ENCODE measurements at places on chromosomes 2 and 18.

- no peak for DNase-seq
Observed at GRCh38 chr2:17869128-17869527, 9.3 kb upstream of the KCNS3 start.

DNA sequence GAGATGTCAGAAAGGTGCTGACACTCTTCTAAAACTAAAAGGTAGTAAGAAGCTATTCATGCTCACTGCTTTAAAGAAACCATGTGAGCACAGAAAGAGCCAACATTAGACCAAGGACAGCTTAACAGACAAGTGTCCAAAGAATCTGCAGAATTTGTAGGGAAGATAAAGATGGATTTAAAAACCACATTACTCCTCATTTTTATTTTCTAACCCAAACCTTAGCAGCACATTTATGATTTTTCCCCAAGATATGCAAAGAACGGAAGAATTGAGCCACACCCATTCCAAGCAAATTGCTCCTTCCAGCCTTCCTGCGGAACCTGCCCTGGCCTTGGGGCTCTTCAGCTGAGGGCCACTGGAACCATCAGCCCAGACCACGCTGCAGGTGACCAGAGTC, 26.9 kb downstream of the MBP start:
- DNase-seq, result no peak

GRCh38 chr18:33369711-33370449, 70.6 kb downstream of the CCDC178 start:
- no peak for DNase-seq

- DNase-seq, result no peak
Observed at GRCh38 chr2:129861666-129862288, 117.7 kb upstream of the RAB6C start.

DNA sequence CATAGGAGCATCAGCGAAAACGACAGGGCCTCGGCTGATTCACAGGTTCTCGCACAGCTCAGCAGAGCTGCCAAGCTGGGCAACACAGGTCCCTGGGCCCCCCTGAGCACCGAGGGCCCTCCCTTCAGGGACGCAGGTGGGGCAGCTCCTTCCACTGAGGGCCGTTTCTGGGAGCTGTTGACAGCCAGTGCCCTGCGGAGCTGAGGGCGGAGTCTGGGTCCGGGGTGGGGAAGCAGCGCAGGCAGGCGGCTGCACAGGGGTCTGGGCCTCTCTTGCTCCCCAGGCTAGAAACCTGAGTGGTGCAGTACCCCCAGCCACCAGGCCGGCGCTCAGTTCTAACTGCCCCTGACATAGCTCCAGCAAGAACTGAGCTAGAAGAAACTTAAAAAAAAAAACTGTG, 65.7 kb downstream of the PXDN start:
- no peak for DNase-seq

DNA sequence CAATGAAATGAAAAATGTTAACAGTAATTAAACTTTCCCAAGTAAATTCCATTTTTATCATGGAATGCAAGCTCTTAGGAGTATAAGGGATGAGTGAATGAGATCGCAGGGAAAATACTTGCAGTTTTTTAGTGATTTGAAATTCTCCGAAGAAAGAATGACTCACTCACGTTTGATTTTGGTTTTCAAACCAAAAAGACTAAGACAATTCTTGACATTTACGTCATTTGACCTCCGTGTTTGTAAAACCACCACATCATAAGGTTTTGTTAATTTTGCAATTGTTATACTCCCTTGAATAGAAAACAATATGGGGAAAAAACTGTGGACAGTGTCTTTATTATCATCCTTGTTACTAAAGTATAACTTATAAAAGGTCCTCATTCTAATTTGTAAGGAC, 29.4 kb downstream of the COL4A4 start:
- DNase-seq, result no peak

DNA sequence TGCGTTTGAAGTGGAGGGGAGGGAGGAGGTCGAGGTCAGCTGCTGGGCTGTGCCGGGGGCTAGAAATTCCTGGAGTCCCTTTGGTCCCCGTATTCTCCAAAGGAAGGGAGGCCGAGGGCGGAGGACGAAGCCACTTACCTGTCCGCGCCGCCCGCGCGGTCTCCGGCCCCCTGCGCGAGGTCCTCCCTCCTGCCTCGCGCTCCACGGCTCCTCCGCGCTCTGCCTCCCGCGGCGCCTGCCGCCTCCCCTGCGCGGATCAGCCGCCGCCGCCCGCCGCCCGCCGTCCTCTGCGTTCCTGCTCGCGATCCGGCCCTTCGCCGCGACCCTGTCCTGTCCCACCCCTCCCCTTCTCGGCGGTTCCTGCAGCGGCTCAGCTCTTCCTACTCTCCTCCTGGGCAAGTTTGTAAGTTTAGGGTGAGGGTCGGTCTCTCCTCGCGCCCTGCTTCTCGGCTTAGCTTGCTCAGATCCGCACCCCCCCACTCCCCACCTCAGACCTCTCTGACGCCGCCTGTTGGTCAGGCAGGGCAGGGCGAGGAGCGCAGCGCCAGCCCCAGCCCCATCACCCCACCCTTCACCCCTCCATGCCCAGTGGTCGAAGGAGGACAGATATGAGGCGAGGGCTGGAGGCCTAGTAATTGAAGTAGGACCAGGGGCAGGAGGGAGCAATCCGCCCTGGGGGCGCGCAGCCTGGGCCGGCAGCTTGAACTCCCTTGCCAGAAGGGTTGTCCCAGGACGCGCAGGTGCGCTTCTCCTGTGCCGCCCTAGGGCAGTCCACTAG, 9.7 kb upstream of the SKOR2 start:
- DNase-seq, result peak; percentile 78

GRCh38 chr2:141599721-141600120, 531.1 kb downstream of the LRP1B start:
- DNase-seq, result no peak

GRCh38 chr2:80269806-80270205, 34.7 kb downstream of the LRRTM1 start:
- DNase-seq, result no peak

DNA sequence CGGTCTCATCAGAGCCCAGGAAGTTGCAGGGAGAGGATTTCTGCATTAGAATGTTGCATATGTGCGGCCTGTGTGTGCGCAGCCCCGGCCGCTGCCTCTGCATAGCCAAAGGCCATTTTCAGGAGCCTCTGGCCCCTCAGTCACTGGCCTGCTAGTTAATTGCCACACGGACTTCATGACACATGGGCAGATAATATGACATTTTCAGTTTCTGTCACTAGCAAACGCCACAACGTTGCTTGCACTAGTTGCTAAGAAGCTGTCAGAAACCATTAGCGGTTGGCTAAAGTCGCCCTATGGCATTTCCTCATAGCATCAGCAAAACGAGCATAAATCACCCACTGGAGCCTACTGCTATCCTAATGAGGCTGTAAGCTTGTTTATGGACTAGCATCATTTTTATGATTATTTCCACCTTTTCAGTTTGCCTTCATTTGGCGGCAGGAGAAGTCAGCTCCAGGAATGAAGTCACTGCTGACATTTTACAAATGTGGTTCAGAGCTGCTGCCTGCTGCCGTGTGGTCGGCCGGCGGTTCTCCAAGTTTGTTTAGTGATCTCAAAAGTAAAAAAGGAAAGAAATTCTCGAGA, 73.7 kb downstream of the MEIS1 start:
- no peak for DNase-seq

- DNase-seq, result peak; percentile 23
Observed at GRCh38 chr2:216222650-216223352, 113.7 kb downstream of the XRCC5 start.

- no peak for DNase-seq
Observed at GRCh38 chr2:1642993-1643619, 101.2 kb downstream of the PXDN start.

- DNase-seq, result no peak
Observed at GRCh38 chr18:12779456-12779855, 76.6 kb downstream of the PSMG2 start.

DNA sequence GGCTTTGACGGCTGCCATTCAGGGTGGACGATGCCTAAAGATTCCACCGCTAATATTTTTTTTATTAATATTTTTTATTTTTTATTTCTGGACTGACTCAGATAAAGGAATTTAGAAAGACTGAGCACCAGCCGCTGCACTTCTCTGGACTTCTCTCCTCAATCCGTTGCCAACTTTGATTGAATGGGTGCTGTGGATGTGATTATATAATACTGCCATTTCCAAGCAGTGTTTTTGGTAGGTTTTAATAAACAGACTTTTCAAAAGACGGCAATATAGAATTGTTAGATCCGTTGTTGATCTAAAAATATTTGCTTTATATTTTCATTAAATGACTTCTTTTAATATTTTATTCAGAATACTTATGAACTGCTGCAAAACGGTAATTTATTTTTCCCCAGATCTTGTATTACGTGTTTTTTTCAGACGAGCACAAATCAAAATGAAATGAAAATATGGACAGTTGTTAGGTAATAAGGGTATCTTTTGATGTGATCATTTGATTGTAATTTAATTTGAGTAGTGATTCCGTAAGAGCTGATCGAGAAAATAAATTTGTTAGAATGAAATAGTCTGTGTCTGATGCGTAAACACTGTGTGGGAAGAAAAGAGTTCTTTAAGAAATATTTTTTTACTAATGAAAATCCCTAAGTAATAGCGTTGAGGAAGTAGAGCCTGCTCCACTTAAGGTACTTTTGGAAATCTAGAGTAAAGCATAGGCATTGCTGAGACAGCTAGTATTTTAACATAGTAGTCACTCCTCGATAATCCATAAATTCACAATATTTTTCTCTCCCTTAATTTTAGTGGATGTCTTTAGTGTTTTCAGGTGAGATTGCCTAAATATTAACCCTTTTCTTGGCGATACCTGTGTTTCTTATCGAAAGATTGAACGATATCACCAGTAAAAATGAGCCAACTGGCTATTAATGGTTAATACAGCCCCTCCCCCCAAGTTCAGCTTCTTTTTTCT, 4.4 kb downstream of the POU3F3 start:
- no peak for DNase-seq

- DNase-seq, result no peak
Observed at GRCh38 chr2:280650-281110, 7.2 kb downstream of the ALKAL2 start.

DNA sequence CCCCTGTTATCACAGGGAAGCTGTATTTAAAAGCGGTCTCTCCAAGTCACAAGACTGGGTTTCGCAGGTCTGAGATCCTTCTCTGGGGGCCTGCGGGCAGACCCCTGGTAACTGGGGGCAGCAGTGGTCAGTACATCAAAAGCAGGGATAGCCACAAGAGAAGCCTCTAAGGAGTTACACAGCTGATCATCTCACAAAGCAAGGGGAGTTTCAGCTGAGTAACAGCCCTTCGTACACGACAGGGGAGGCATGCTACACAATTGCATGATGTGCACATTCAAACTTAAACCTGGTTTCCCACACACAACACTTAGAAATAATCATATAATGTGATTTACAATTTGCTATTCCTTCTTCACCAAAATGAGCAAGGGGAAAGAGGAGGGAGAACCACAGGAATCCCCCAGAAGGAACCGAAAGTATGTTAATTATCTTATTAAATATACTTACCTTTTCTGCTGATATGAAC, 87.5 kb downstream of the TMEM131 start:
- DNase-seq, result no peak
